ENCODE measurements at places on chromosomes 1 and 21.

DNA sequence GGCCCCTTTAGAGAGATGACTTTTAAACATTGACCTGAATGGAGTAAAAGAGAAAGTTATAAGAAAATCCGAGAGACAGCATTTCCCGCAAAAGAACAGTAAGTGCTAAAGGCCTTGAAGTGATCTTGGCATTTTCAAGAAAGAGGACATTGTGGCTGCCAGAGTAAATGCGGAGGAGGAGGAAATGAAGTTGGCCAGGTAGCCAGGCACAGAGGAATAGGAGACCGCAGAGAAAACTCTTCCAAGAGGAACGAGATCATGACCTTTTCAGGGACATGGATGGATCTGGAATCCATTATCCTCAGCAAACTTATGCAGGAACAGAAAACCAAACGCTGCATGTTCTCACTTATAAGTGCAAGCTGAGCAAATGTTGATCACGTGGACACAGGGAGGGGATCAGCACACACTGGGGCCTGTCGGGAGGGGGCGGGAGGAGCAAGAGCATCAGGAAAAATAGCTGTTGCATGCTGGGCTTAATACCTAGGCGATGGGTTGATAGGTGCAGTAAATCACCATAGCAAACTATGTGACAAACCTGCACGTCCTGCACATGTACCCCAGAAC lies 49.7 kb downstream of the EEIG2 start:
- no peak for DNase-seq

DNA sequence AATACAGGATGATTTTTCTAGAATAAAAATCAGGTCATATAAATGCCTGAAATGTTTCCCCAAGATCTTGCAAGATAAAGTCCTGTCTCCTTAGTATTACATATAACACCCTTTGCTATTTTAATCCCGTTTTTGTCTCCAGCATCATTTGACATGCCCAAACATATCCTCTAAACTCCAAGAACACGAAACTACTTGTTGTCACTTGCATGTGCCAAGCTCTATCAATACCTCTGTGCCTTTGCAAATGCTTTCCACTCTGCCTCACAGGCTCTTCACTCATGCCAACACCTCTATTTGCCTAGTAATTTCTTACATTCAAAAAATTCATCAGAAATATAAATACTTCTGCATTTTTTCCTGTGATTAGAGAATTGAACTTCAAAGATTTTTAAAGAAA lies 37.9 kb downstream of the LRRIQ3 start:
- no peak for DNase-seq

DNA sequence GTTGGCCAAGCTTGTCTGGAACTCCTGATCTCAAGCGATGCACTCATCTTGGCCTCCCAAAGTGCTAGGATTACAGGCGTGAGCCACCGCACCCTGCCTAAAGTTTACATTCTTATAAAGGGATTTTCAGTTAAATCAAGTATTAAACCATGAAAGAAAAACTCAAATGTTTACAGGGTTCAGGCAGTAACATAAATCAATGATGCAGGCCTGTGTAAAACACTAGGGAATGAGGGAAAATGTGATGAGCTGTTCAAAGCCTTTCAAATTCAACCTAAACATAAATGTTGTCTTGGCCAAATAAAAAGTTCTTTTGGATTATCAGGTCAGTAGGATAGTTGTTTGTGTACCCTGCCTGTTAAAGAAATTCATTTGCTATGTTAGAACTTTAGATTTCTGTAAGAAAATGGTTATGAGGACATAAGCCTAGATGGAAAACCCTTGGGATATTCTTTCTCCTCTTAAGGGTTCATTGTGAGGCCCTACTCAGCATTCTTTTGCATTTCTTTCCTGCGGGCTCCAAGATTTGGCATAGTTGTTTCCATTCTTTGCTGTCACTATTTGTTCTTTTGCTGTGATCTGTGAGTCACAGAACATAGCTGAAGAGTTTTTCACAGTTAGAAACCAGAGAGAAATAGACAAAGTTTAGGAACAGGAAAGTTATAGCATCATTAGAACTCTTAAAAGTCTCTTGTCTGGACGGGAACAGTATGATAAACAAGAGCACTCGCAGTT lies 8.9 kb upstream of the ZRANB2 start:
- no peak for DNase-seq

GRCh38 chr1:74591949-74592348 lies 79.5 kb upstream of the LRRC53 start:
- no peak for DNase-seq

- no peak for DNase-seq
These were observed 70.1 kb downstream of the PGM1 start for GRCh38 chr1:63663301-63663700.

- no peak for DNase-seq
These were observed 1.2 kb upstream of the ADORA1 start for GRCh38 chr1:203126151-203126865.

GRCh38 chr1:111471538-111471937 lies 2.2 kb upstream of the C1orf162 start:
- no peak for DNase-seq

- no peak for DNase-seq
These were observed 127.9 kb downstream of the PTPRU start for GRCh38 chr1:29364101-29364678.

GRCh38 chr1:234768569-234769283 lies 158.7 kb upstream of the IRF2BP2 start:
- no peak for DNase-seq

- no peak for DNase-seq
These were observed 153.5 kb downstream of the RERE start for GRCh38 chr1:8663915-8664329.

GRCh38 chr1:245388687-245389086 lies 233.9 kb downstream of the KIF26B start:
- no peak for DNase-seq

- DNase-seq, result no peak
These were observed 27.0 kb downstream of the ALPL start for GRCh38 chr1:21536218-21536617.

GRCh38 chr1:200901796-200902444 lies 7.2 kb downstream of the INAVA start:
- DNase-seq, result no peak

GRCh38 chr1:230299191-230300006 lies 126.7 kb downstream of the PGBD5 start:
- DNase-seq, result no peak

GRCh38 chr1:24263211-24263610 lies 55.9 kb upstream of the GRHL3 start:
- DNase-seq, result no peak

GRCh38 chr21:16020878-16021277 lies 291.1 kb downstream of the USP25 start:
- DNase-seq, result no peak

DNA sequence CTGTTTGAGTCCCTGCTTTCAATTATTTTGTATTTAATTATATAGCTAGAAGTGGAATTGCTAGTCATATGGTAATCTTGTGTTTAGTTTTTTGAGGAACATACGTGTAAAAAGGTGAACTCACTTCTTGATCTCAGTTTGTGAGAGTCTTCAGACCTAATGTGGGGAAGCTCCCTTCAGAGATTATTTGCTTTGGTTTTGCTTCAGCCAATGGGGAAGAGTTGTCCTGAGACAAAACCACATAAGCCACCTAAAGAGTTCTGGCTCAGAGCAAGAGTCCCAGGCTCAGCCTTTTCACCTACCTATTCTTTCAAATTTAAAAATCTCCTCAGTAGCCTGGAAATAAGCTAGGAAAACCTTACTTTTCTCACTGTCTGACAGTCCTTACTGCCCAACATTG lies 138.4 kb downstream of the UCK2 start:
- DNase-seq, result no peak

Data from psoas muscle (tissue), 8 donors.